Esophagus mucosa (tissue), 1 donor: ENCODE measurements at places on chromosomes 4 and X. TPM values are rescaled to one million over a fixed set of nuclear protein-coding genes. Genes with fewer than 3 reads are reported as not detected.

- no peak for ATAC-seq
Measured at GRCh38 chr4:95998311-95998710, 158.4 kb downstream of the PDHA2 start.

Gene MAGEB17
- total RNA-seq = not detected

DNA sequence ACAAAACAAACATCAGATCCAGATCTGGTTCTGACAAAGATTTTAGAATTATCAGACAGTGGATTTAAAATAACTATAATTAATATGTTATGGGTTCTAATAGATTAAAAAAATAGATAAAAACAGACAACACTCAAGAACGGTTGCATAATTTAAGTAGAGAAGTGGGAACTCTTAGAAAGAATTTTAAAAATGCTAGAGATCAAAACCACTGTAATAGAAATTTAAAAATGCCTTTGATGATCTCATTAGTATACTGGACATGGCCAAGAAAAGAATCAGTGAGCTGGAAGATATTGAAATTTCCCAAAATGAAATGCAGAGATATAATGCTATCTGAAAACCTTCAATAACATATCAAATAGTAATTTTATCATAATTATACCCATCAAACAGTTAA lies 28.3 kb upstream of the DYNLT3 start:
- ATAC-seq = no peak

Gene PRSS12
- 5.7 TPM for total RNA-seq

GRCh38 chr4:8410641-8411271 lies 29.8 kb downstream of the ACOX3 start:
- ATAC-seq = peak; percentile 60

- ATAC-seq = no peak
Measured at GRCh38 chrX:40155589-40156469, 58.1 kb upstream of the BCOR start.

- no peak for ATAC-seq
Measured at GRCh38 chr4:55087913-55088260, 37.5 kb downstream of the KDR start.
